ENCODE measurements at places on chromosomes 2 and 18. TPM values are rescaled to one million over a fixed set of nuclear protein-coding genes. Genes with fewer than 3 reads are reported as not detected.

The COLEC12 gene
- 27.9 TPM for polyA plus RNA-seq

The BCL2 gene
- 23.6 TPM for polyA plus RNA-seq

The VSNL1 gene
- polyA plus RNA-seq: 2.5 TPM

The TNP1 gene
- polyA plus RNA-seq: not detected

The MYO7B gene
- polyA plus RNA-seq: 19.9 TPM

The SRD5A2 gene
- 0.04 TPM for polyA plus RNA-seq

The COL3A1 gene
- polyA plus RNA-seq: 988 TPM

The PJVK gene
- 8.8 TPM for polyA plus RNA-seq

The ZNF236 gene
- polyA plus RNA-seq: 9.6 TPM

The ST6GAL2 gene
- 12.8 TPM for polyA plus RNA-seq

DNA sequence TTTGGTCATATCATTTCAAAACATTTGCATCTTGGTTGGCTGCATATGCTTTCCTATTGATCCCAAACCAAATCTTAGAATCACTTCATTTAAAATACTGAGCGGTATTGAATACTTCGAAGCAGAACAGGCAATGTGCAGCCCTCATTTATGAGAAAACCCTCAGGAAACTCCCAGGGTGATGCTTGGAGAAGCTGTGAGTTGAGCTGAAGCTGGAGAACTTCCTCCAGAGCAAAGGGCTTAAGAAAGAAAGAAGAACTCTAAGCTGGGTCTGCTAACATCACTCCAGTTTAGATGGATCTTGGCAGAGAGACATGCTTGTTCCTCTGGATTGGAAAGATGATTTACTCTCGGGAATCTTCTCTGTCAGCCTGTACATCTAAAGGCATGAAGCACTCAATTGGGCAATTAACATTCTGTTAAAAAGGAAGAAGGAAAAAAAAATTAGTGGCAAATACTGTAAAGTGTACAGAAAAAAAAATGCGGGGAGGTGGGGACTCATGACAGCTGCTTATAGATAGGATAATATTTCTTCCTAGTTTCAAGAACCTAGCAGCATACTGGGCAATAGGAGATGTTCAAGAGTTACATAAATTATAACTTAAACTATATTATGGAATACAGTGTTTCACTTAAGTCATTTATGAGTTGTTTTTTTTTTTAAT is 49.5 kb downstream of the ATIC start:
- DNase-seq: no peak

GRCh38 chr2:118696786-118697465 is 150.5 kb downstream of the EN1 start:
- no peak for DNase-seq

DNA sequence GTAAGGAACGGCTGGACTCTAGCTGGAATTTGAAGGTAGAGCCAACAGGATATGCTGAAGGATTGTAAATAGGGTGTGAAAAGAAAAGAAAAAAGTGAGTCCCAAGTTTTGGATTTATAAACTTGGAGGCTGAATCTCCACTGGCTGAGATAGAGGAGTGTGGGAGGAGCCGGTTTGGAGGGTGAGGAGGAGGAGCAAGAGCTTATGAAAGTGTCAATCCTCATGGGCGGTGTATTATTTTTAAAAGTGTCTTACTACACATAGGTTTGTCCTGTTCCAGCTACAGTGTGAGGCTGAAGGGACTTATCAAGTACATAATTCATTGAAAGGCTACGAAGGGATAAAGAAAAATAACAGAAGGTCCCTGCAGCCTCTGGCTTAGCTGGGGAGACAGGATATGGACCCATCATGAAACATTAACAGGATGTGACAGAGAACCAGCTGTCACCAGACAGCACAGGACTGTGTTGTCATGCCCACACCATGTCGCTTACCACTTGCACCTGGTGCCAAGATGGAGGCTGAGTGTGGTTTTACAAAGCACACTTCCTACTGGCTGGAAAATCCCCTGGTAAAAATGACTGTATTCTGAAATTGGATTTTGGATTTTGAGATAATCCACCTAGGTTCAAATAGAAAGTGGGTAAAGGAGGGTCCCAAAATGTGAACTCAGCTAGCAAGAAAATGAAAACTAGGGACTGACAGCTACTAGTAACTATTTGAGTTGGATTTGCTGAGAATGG is 2.5 kb upstream of the MREG start:
- DNase-seq: no peak

- DNase-seq: no peak
These were observed 13.0 kb downstream of the FABP1 start for GRCh38 chr2:88114889-88115288.

DNA sequence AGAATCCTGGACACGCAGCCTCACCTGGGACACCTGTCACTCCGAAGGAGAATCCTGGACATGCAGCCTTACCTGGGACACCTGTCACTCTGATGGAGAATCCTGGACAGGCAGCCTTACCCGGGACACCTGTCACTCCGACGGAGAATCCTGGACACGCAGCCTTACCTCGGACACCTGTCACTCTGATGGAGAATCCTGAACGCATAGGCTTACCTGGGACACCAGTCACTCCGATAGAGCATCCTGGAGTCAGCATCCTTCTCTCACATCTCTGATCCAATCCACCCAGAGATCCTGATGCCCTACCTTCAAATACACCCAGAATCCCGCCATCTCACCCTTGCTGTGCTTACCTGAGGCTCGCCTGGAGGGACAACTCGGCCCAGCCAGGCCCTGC is 154.9 kb downstream of the NDUFA10 start:
- no peak for DNase-seq

DNA sequence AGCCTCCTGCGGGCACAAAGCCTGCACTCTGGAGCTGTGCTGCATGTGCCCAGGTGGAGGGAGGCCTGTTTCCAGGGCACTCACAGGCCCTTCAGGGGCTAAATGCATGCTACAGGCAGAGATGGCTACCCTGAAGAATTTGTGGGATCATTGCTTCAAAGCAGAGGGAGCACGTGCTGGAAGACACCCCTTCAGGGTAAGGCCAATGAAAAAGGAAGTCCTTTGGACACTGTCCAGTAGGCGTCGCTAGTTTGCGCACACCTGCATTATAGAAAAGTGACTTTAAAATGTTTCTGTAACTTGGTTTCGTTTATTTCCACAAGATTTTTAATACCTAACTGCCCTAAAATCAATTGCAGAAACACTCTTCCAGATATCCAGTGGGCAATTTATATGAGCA is 325.3 kb downstream of the ZNF516 start:
- no peak for DNase-seq

DNA sequence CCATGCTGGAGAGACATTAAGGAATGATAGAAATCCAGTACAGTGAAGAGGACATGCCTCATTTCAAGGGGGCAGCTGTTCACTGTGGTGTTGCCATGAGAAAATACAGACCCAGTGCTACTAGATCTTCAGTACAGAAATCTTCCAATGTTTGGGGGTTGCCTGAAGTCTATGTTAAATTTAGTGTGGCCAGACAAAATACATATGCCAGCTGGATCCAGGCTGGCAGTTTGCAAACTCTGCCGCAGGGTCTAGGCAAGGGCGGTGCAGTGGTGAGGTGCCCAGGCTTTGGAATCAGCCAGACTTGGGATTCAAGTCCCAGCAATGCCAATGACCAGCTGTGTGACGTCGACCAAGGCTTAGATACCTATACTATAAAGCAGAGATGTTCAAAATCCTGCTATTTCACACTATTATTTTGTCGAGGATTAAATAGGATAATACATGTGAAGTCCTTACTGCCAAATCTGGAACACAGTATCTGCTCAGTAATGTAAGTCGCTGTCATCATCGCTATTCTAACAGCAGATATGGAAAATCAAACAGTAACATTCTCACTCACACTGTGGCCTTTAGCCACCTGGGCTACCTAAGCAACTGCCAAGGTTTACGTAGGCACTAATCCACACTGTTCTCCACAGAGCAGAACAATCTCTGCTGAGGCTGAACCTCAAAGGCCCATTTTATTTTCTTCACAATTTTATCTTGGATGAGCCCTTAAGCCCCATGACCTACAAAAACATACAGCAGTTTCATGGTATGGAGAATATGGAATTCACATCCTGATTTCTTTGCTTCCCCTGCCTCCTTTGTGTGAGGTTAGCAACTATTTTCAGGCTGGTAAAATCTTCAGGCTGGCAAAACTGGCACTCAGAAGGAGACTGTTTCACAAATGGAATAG is 5.9 kb upstream of the TMSB10 start:
- no peak for DNase-seq

GRCh38 chr2:137862651-137863050 is 101.6 kb upstream of the HNMT start:
- DNase-seq: no peak

DNA sequence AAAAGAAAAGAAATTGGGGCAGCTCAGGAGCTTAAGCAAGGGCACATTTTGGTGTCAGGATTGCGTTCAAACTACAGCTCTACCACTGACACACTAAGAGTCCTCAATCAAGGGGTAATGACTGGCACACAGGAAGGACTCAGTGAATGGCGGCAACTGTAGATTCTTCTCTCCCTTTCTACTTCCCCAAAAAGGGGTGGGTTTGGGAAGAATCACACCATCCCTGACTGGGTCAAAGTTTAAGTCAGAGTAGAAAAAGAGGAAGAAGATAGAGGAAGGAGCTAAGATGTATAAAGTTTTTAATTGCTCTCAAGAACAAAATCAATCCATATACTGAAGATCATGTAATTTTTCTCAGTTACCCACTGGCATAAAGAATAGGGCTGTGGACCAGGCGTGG is 2.6 kb downstream of the NLRC4 start:
- DNase-seq: no peak

DNA sequence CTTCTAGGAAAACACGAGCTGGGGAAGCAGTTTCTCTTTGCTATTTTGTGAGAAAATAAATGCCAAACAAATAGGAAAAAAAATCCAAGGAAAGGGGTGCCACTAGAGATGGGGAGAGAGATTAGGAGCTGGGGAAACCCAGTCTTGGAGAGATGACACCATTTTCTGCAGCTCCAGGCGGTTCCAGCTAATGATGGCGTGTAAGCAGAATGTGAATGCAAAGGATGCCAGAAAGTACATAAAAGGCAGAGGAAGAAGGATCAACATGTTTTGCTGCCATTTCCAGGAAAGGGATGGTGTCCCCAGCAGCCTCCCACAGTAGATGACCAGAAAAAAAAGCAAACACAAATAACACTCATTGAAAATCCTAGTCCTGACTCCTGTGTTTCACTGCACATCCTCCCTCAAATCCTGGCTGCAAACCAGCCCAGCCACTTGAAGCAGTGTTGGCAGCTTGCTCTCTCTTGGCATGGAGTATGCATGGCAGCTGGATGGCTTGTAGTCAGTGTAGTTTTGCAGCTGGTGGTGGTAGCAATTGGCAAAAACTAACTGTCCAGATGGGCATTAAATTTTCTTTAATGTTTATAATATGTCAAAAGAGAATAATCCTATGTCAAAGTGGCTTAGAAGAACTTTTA is 93.6 kb downstream of the FTCDNL1 start:
- no peak for DNase-seq

DNA sequence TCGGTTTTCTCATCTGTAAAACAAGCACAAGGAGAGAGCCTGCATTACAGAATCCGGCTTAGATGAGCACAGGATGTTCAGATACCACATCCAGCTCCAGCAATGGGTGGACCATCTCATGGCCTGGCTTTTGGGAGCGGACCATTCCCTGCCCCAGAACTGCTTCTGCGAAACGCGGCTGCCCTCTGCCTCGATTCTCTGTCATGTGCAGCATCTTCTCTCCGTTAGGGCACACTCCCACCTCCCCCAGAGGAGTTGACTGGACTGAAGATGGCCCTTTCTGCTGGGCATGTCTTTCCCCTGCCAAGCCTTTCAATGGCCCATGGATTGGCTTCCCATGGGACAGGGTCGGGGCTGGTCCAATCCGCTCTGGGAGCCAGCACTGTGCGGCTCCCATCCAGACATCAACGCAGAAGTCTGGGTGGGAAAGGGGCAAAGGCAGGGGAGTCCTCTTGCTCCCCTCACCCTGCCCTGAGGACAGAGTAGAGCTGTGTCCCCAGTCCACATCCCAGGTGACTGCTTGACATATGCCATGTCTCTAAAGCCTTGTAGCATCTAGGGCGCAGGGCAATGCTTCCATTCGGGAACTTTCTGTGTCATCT is 14.3 kb upstream of the FAHD2A start:
- no peak for DNase-seq

DNA sequence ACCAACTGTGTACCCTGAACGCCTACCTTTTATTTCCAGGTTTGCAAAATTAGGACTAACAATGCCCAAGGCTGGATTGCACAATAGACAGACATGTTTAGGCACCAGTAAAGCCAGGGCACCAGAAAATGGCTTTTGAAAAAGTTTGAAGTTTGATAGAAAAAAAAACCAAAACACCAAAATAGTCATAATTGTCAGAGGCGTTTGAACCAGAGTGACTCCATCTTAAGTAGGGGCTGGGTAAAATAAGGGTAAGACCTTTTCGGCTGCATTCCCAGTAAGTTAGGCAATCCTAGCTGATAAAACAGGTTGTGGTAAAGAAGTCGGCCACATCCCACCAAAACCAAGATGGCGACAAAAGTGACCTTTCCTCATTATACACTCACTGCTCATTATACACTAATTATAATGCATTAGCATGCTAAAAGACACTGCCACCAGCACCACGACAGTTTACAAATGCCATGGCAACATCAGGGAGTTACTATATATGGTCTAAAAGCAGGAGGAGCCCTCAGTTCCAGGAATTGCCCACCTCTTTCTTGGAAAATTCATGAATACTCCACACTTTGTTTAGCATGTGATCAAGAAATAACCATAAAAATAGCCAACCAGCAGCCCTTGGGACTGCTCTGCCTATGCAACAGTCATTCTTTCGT is 105.1 kb upstream of the MSH2 start:
- DNase-seq: no peak

- no peak for DNase-seq
These were observed 174.7 kb upstream of the AGAP1 start for GRCh38 chr2:235319095-235319494.
